ENCODE measurements at places on chromosomes 5 and 9.

- no peak for DNase-seq
These were observed 29.0 kb upstream of the GOLM1 start for GRCh38 chr9:86128235-86128822.

- no peak for DNase-seq
These were observed 446.0 kb downstream of the MTRR start for GRCh38 chr5:8314965-8315364.

GRCh38 chr5:168109441-168109840 lies 182.0 kb upstream of the WWC1 start:
- no peak for DNase-seq

DNA sequence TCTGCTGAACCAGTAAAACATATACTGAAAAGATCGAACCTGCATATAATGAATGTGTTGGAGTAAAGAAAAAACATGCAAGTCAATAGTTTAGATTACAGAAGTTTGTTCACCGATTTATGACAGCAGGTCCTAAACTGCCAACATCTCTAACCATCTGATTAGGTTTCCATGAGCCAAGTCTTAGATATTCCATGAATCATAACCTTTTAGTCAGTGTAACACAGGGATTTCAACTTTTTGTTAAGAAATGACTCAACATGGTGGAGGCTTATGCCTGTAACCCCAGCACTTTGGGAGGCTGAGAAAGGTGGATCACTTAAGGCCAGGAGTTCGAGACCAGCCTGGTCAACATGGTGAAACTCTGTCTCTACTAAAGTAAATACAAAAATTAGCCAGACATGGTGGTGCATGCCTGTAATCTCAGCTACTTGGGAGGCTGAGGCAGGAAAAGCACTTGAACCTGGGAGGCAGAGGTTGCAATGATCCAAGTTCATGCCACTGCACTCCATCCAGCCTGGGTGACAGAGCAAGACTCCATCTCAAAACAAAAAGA lies 38.7 kb downstream of the APC start:
- DNase-seq, result no peak

GRCh38 chr9:137139468-137140150 lies 655 bp downstream of the GRIN1 start:
- DNase-seq, result no peak

- peak; percentile 45 for DNase-seq
These were observed 25.8 kb downstream of the FPGS start for GRCh38 chr9:127828262-127829031.

DNA sequence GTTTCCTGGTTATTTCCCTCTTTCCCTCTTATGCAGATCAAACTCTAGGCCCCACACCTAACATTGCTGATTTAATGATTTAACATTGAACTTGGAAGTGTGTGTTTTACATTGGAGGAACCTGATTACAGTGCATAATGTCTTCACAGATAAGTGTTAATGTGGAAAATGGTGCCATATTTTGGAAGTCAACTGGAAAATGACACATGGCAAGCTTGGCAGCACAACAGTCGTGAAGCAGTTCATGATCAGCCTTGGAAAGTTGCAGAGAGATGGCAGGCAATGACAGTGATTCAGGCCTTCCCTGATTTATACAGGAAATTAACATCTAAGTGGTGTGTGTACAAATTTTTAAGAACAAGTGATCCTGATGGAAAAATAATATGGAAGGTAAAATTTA lies 80.0 kb upstream of the CTNND2 start:
- DNase-seq, result no peak

GRCh38 chr5:55724281-55724680 lies 12.2 kb upstream of the SLC38A9 start:
- DNase-seq, result no peak
